IPS DF 6.9 (cell line): ENCODE measurements at places on chromosomes 2 and 18.

DNA sequence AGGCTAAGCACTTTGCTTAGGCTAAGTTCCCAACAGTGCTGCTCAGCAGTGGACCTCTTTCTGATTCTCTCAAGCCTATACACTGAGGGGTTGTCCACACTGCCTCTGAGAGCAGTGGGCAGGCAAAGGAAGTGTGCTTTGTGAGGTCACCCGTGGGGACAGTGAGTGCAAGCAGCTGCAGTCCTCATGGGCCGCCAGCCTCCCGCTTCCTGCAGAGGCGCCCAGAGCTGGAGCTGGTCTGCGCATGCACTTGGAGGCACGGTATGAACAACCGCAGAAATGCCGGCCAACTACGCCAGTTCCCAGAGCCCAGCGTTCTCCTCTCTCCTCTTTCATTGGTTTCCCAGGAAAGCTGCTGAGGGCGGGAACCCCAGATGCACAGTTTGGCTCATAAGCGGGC, 149.5 kb upstream of the DLX2 start:
- DNase-seq, result no peak
- no peaks in the 10 kb centered on the region for H3K27me3 ChIP-seq
- H3K27ac ChIP-seq, result no peak overlapping the region
- H3K4me3 ChIP-seq, result no peak overlapping the region

GRCh38 chr2:12127638-12128037, 381.2 kb downstream of the LPIN1 start:
- no peaks in the 10 kb centered on the region for H3K4me1 ChIP-seq
- DNase-seq, result no peak
- H3K36me3 ChIP-seq, result no peaks in the 10 kb centered on the region

GRCh38 chr2:128781166-128781565, 462.5 kb upstream of the HS6ST1 start:
- no peaks in the 10 kb centered on the region for H3K27me3 ChIP-seq
- H3K4me3 ChIP-seq, result no peak overlapping the region
- H3K36me3 ChIP-seq, result no peaks in the 10 kb centered on the region
- no peaks in the 10 kb centered on the region; the same call in none of the 2 replicates for H3K4me1 ChIP-seq
- DNase-seq, result no peak

- H3K27me3 ChIP-seq, result no peaks in the 10 kb centered on the region
- no peak overlapping the region for H3K4me3 ChIP-seq
- H3K27ac ChIP-seq, result no peak overlapping the region
- no peak for DNase-seq
Measured at GRCh38 chr2:178718283-178718682, 88.9 kb downstream of the TTN start.

- no peaks in the 10 kb centered on the region for H3K27me3 ChIP-seq
- no peak overlapping the region for H3K27ac ChIP-seq
- H3K36me3 ChIP-seq, result no peaks in the 10 kb centered on the region
- no peaks in the 10 kb centered on the region; the same call in 1 of the 2 replicates for H3K4me1 ChIP-seq
Measured at GRCh38 chr2:174495365-174496012, 8.7 kb upstream of the GPR155 start.

- DNase-seq, result no peak
- no peak overlapping the region for H3K4me3 ChIP-seq
- H3K36me3 ChIP-seq, result no peaks in the 10 kb centered on the region
- H3K27ac ChIP-seq, result no peak overlapping the region
- no peaks in the 10 kb centered on the region for H3K27me3 ChIP-seq
Measured at GRCh38 chr18:28267276-28267675, 90.3 kb upstream of the CDH2 start.

DNA sequence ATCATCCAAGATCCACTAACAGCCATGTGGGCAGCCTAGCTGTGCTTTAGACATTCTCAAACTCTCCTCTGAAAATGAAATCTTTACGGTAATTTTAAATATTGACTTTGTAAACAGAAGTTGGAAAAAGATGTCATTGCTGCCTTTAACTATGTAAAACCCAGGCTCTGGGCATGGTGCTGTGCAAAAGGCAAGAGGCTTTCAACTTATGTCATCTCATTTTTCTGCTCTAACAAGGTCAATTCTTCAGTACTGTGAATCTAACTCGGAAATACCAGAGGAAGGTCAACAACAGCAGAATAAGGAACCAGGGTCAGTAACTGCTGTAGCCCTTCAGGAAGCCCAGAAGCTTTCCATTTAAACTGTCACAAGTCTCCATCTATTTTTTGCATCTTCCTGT, 37.0 kb upstream of the MPP4 start:
- H3K27ac ChIP-seq, result no peak overlapping the region
- peaks cover 2% of the 10 kb centered on the region; the same call in 1 of the 2 replicates for H3K4me1 ChIP-seq
- H3K27me3 ChIP-seq, result no peaks in the 10 kb centered on the region
- no peaks in the 10 kb centered on the region; the same call in 1 of the 2 replicates for H3K36me3 ChIP-seq

DNA sequence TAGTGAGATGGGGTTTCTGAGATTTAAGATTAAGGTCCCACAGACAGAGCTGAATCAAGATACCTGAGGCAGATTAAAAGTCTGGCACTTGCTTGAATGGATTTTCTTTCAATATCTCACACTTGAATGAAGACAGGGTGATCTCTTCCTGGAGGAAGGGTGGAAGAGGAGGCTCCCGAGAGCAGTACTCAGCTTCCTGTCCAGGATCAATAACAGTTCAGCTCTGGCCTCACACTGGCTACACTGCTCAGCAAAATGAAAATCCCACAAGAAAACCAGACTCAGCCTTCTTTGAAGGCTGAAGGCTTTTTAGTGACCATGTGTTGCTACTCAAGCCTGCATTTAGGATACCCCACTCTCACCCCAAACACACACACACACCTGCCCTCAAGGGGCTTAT, 11.1 kb downstream of the ARHGEF33 start:
- H3K36me3 ChIP-seq, result no peaks in the 10 kb centered on the region
- no peaks in the 10 kb centered on the region for H3K4me1 ChIP-seq
- no peak overlapping the region for H3K27ac ChIP-seq
- H3K4me3 ChIP-seq, result no peak overlapping the region

DNA sequence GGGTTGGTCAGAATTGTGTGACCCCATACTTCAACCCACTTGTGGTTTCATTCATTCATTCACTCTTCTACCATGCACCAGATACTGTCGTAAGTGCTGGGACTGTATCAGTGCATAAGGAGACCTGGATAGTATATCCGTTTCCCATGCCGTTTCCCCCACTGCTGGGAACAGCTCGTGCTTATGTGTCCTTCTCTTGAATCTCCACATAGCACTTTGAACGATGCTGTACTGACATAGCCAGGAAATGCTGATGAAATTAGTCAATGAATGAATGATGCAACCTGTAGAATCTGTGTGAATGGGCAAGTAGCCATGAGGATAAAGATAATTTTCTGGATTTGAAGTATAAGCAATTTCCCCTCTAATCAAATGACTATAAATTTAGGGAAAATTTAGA, 276.1 kb downstream of the BCL2 start:
- no peak overlapping the region for H3K4me3 ChIP-seq
- no peaks in the 10 kb centered on the region; the same call in 1 of the 2 replicates for H3K4me1 ChIP-seq
- no peaks in the 10 kb centered on the region for H3K27me3 ChIP-seq
- DNase-seq, result no peak
- no peak overlapping the region for H3K27ac ChIP-seq

- no peaks in the 10 kb centered on the region for H3K27me3 ChIP-seq
- no peaks in the 10 kb centered on the region for H3K36me3 ChIP-seq
- no peak overlapping the region for H3K4me3 ChIP-seq
- H3K27ac ChIP-seq, result no peak overlapping the region
- no peak for DNase-seq
Measured at GRCh38 chr2:46258937-46259776, 38.0 kb upstream of the EPAS1 start.

- H3K27ac ChIP-seq, result no peak overlapping the region
- H3K4me3 ChIP-seq, result no peak overlapping the region
- no peaks in the 10 kb centered on the region for H3K36me3 ChIP-seq
- no peak for DNase-seq
- no peaks in the 10 kb centered on the region for H3K4me1 ChIP-seq
Measured at GRCh38 chr18:60391571-60392226, 19.1 kb upstream of the MC4R start.

DNA sequence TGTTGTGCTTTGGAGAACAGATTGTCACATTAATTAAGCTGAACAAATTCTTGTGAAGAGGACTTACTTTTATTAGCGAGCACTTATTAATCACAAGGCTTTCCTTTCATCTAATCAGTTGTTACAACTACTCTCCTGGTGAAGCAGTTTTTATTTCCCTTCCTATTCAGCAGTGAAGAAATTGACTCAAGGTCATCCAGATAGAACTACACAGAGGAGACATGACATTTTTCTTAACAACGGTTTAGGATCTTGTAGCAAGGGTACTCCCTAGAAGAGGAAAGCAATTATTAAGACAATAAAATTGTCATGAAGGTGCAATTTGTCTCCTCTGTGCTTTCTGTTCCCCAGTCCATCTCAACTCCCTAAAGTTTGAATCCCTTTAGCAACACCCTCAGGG, 61.3 kb downstream of the POLE4 start:
- DNase-seq, result no peak
- H3K36me3 ChIP-seq, result no peaks in the 10 kb centered on the region
- H3K4me1 ChIP-seq, result peaks cover 2% of the 10 kb centered on the region; the same call in 1 of the 2 replicates
- no peak overlapping the region for H3K27ac ChIP-seq

DNA sequence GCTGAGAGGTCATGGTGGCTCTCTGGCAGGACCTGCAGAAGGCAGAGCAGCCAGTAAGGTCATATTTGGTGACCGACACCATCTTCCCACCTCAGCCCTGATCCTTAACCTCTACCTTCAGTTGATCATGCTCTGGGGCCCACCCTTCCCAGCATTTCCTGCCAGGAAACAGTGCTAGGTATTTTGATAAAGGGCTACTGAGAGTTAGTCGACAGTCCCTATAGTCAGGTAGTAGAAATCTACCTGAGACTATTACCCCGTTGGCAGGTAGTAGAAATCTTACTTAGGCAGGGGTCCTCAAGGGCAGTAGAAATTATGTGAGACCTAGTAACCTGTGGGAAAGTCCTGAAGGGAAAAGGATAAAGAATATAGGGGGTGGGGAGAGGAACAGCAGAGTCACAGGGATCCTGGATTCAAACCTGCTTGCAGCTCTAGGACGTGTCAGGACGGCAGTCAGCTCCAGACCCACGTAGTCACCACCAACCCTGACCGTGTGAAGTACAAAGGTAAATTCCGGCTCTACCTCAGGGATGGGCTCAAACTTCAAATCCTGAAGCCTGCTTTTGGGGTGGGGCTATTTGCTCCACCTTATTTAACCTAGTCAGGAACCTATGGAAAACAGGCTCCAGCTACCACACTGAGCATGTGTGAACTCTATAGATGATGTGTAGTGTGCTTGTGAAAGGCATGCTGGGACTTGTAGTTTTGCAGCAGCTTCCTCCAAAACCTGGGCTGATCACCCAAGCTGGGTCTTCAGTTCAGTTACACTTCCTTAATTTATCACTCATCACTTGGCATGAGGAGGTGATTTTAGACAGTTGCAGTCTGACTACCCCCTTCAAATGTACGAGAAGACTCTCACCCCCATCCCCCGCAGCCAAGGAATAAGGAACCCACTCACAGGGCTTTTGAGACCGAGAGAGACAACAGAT, at the start of gene DQX1:
TSS of gene DQX1 (minus strand) at position 515 of the 932 bp plus-strand sequence. CDS start at position 13, 502 bp downstream.
- H3K4me3 ChIP-seq, result no peak within 1 kb of the TSS
- H3K27ac ChIP-seq, result no peak within 1 kb of the TSS
- H3K36me3 ChIP-seq, result peaks cover 10% of the 10 kb centered on the region; the same call in 1 of the 2 replicates
- 0 out of 2 replicates have a peak, but pooled peaks cover 3% of the 10 kb centered on the region for H3K27me3 ChIP-seq

DNA sequence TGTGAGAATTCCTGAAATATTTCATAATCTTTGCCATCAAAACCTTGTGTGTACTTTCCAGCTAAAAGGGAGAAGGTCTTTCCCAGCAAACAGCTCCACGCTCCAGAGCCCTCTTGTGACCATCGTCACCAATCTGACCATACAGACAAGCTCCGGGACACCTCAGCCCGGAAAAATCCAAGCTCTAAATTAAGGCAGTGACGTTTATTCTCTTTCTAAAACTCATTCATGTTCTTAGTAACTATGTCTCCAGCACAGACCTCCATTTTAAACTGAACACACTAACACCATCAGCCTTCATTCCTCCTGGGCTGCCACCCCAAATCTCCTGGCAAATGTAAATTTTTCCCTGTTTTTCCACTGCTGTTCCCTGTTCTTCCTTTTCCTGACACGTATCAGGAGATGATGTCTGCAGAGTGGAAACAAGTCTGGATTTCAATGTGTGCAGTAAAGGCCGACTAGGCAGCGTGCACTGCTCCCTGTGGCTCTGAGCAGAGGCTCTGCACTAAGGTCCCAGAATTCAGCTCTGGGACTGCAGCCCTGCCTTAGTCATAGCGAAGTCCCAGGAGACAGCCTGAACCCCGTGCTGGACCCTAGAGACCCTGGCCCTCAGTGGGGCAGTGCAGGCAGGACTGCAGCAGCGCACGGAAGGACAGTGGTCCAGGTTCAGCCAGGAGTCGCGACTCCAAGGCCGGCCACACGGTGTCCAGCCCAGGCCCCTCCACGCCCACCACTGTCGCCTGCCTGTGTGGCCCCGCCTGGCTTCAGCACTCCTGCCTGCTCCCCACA, 452.5 kb upstream of the SALL3 start:
- DNase-seq, result no peak
- no peak overlapping the region for H3K27ac ChIP-seq
- H3K4me1 ChIP-seq, result no peaks in the 10 kb centered on the region
- H3K27me3 ChIP-seq, result no peaks in the 10 kb centered on the region
- H3K4me3 ChIP-seq, result no peak overlapping the region

GRCh38 chr2:172100080-172100934, 2.4 kb downstream of the DLX2 start:
- DNase-seq, result no peak
- H3K4me3 ChIP-seq, result no peak overlapping the region
- peaks cover 78% of the 10 kb centered on the region for H3K27me3 ChIP-seq
- peaks cover 5% of the 10 kb centered on the region for H3K4me1 ChIP-seq
- no peaks in the 10 kb centered on the region for H3K36me3 ChIP-seq

DNA sequence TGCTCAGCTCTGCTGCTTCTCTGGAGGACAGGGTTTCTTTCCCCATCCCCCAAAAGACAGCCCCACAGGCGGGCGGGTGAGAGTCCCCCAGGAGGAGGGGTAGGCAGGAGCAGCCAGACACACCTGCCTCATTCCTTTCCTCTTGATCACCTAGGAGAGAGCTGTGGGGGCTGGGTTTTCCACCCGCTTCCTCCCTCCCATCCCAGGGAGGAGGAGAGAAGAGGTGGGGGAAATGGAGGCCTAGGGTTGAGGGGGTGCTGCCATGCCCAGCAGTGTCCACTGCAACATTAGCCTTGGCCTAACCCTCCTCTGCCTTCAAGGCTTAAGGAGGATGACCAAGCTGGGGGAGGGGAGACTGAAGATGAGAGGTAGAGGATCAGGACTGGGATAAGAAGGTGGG, 14.7 kb downstream of the WNT10A start:
- DNase-seq, result no peak
- peaks cover 83% of the 10 kb centered on the region for H3K27me3 ChIP-seq
- H3K36me3 ChIP-seq, result no peaks in the 10 kb centered on the region
- H3K27ac ChIP-seq, result no peak overlapping the region
- H3K4me1 ChIP-seq, result peaks cover 13% of the 10 kb centered on the region; the same call in 1 of the 2 replicates
